ENCODE measurements at places on chromosomes 1 and 21.

DNA sequence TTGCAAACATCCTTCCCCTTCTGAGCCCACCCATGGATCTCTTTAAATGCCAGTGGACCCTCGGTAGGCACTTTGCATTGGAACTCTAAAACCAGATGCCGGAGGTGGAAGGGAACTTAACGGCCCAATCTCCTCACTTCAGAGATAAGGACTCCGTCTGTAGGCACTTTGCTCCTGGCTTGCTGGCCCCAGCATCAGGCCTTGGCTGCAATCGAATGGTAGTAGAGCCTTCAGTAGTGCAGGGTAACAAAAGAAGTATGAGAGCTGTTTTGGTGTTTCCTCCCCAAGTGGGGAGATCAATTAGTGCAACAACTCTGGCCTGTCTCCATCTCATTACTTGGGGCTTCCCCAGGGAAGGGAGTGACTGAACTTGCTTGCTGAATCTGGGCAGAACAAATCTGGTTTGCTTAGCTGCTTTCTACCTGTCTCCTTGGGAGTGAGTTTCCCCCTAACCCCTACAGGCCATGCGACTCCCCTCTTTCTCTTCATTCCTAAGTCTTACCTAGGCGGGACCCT, 70.8 kb downstream of the TENT5C start:
- no peak for DNase-seq

DNA sequence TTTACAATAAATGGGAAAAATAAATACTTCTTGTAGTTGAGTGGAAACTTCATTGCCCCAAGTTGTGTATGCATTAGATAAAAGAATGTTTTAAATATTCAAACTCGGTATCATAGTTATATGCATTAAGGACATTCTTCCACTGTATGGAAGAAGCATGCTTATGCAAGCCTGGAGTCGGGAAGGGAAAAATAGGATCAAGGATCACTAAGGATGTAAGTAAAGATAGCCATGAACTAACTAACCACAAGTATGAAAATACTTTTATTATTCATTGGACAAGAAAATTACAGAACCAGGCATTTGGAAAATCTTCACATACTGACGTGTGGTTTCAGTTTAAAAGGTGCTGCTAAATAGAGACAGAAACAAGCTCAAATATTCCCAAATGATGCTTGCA, 26.9 kb upstream of the DPYD start:
- no peak for DNase-seq

DNA sequence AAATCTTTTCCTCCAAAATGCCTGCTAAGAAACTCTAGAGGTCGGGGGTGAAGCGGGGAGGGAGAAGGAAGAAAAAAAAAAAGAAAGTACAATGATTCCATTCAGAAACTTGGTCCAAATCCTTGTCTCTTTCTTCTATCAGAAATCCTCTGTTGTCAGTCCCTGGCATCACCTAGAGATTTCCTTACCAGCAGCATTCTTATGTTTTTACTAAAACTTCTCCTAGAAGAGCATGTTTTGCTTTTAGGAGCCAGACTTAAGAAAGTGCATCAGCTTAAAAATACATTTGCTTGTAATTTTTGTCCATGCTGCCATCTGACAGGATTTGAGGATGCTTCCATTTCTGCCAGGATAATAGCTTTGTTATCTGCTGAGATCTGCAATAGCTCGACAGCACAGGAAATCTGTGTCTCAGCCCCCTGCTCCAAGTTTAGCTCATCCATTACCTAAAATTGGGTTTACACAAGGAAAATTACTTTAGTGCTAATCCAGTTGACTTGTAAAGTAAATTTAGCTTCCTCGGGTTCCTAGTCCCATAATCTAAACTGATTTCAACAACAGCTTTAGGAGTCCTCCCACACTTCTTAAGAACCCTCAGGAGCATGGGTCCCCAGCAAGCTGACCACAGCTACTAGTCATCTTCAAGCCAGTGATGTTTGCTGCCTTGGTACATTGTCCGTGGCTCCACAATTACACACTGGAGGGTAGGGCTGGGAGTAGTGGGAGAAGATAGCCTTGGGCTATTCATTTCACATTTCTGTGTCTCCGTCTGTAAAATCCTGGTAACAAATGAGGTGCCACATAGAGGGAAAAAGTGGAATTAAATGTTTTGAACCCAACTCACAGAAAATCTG, 92.3 kb upstream of the UBE2U start:
- no peak for DNase-seq

GRCh38 chr1:36425791-36426190, 24.5 kb downstream of the OSCP1 start:
- no peak for DNase-seq

DNA sequence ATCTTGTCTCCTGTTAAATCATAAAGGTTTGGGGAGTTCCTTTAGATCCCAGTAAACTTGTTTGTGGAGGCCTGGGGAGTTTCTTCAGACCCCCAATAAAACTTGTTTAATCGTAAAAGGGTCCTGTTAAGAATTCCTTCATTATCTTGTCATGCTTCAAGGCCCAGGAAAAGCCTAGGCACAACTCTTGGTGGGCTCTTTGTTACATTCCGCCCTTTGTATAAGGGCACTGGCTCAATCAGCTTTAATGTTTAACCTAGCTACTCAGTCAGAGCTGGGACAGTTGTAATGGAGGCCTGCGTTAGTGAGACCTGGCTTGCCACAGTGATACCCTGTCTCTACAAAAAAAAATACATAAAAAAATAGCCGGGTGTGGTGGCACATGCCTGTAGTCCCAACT, 77.2 kb downstream of the MPZL1 start:
- no peak for DNase-seq

DNA sequence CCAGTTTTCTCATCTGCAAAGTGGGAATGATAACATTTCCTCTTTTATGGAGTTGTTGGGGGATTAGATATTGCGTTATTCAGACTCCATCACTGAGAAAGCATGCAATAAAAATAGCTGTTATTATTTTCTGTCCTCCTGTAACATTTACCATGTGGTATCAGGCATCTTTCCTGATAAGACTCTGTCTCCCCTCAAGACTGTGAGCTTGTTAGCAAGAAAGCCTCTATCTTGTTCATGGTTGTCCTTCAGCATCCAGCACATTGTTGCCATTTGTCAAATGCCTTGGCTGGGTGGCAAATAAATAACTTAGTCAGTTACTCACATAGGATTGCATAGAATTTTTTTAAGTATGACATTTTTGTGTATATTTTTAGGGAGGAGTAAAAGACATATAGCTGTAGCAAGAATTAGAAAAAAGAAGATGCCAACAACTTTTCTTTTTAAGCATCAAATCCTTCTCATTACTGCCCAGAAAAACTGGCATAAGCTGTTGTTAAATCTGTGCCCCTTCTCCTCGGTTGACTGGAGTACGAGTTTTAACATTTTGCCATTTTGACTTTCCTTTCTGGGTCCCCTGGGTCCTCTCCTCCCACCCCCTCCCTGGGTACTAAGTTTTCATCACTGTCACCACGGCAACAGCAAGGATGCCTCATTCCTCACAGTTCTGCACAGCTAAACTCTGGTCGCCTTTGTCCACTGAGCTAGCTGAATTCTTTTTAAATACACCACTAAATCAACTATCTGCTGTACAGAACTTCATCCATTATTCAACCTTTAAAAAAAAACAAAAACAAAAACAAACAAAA, 1.0 kb upstream of the JAM2 start:
- DNase-seq: no peak

DNA sequence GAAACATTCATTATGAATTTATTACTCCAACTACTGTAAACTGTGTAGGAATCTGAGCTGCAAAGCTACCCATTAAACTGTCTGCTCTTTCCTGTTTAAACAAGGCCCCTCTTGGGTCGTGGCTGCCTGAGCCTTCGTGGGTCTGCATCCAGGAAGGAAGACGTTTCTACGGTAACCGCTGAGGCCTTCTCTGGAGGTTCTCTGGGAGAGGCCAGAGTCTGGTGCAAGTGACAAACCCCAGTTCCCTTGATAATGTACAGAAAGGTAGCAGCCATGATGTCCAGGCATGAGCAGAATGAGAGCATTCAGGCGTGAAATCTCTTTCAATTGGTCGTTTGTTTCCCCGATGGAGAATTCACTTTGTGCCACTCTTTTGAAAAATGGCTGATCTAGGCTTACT, 350.2 kb downstream of the PLPP3 start:
- DNase-seq: peak; percentile 36

- DNase-seq: no peak
These were observed 202.9 kb upstream of the FGGY start for GRCh38 chr1:59094001-59094400.

- DNase-seq: no peak
These were observed 18.8 kb downstream of the PLEKHM2 start for GRCh38 chr1:15702722-15703550.

GRCh38 chr21:37155186-37155585, 82.1 kb downstream of the TTC3 start:
- DNase-seq: no peak

- no peak for DNase-seq
These were observed 158.5 kb downstream of the PCBP3 start for GRCh38 chr21:45801989-45802388.

DNA sequence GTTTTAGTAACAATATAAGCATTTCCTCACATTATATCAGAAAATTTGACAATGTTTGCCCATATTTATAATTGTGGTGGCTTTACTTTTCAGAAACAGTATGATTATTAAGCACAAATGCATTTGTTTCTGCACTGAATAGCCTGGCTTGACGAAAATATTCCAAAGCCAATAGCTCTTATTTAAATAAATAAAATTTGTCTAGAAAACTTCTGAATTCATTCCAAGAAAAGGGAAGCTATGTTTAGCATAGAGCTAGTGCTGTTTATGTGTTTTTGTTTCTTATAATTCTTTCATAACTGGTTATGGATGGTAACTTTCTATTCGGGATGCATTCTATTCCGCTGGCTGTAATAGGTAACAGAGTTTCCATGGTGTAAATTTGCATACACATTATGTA, 268.6 kb downstream of the PTBP2 start:
- no peak for DNase-seq

GRCh38 chr1:39328095-39328494, 123.6 kb downstream of the MACF1 start:
- DNase-seq: no peak

DNA sequence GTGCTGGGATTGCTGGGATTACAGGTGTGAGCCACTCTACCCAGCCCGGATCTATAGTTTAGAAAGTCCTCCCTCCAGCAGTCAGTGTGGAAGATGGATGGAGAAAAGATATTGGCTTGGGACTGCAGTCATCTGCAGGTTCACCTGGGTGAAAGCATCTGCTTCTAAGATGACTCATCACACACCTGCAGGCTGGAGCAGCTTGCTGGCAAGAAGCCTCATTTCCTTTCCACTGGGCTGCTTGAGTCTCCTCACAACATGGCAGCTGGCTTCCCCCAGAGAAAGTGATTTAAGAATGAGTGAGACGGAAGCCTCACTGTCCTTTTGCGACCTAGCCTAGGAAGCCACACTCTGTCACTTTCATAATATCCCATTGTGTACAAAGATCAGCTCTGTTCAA, 50.0 kb downstream of the FOXO6 start:
- DNase-seq: no peak

DNA sequence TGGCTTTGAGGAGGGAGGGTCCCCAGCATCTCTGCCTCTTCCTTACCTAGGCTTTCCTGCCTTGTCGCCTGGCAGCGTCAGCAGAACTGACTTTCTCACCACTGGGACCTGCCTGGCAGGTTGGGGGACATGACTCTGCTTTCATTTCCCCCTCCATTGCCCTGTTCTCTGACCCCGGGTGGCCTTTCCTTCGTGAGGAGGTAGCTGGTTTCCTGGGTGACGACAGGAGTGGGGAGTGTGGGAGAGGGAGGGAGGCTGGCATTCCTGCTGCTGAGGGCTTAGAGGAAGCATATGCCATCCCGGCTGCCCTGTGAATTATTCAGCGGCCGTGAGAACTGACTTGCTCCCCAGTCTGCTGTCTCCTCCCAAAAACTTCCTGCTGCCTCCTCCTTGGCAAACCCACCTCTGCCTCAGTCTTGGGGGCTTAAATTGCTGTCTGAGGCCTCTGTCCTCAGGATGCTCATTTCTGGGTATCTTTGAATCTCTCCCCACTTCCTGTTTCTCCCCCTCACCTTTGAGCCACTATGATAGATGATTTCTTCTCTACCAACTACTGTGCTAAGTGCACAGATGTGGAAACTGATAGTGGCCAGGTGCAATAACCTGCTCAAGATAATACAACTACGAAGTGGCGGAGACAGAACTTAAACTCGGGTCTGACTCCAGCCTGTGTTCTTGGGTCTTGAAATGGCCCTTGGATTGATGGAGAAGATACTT, 182.0 kb upstream of the CSF3R start:
- DNase-seq: no peak

- no peak for DNase-seq
These were observed 32.7 kb upstream of the TMEM125 start for GRCh38 chr1:43237121-43237520.

GRCh38 chr1:151887028-151887427, 22.3 kb downstream of the THEM4 start:
- DNase-seq: no peak

DNA sequence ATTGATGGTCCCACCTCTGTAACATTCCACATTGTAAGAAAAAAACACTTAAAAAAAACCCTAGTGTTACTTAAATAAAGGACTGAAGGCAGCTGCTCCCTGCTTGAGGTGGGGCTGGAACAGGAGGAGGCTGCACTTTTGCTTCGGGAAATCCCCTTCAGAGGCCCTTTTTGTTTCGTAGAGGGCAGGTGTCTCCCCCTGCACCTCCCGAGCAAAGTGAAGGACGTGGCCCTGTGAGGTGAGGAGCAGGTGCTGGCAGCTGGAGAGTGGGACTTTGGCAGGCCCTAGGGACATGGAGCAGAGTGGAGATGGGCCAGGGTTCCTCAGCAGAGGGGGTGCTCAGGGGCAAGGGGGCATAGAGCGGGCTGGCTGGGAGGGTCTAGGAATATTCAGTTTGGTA, 33.4 kb upstream of the WNT4 start:
- DNase-seq: no peak

DNA sequence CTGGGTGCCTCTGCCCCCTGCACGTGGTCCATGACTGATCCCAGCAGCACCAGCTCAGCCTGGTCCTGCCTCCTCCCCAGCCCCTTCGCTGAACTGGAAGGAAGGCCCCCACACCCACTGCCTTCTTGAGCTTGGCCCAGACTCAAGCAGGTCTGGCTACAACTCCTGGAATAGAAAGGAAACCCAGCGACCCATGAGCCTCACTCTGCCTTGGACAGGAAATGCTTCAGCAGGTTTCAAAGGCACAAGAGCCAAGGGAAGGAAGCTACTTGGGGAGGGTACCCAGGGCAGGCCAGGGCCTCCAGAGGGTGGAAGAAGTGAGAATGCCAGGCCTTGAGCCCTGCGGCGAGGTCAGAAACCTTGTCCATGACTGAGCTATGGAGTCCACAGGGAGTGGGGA, 35.9 kb upstream of the RD3 start:
- no peak for DNase-seq

DNA sequence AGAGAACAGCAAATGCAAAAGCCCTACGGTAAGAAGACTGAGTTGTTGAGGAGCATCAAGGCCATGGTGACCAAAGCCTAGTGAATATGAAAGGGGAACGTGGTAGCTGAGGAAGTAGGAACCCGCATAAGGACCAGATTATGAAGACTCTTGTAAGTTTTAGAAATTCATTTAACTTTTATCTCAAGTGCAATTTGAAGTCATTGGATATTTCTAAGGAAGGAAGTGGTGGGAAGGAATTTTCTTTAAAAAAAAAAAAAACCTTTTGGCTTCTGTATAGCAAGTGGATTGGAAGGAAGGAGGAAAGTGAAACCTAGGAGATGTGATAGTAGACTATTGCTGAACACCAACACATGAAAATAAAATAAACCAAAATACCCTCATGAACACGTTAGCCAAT, 119.0 kb downstream of the TNFSF18 start:
- no peak for DNase-seq
